NCI-H524 treated with DMSO at 0.1 percent for 48 hours (cell line): ENCODE measurements at places on chromosomes 2 and 18.
A peak's percentile ranks its signal among the peaks of the same experiment; 100 is the strongest.

DNA sequence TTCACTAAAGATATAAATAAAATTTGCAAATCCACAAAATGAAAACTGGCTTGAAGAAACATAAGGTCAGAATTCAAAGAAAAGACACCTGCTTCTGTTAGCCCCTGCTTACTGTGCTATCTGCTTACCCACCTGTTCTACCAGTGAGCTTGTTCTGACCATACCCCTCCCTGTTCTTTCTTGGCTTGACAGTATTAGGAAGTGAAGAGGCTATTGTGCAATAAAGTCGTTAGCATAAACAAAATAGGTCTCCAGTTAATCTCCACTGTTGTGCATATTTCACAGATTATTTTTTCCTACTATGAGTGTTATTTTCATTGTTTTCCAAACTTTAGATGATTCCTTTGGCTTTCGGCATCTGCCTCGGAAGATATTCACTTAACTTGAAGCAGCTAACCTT lies 322.1 kb downstream of the CCDC85A start:
- DNase-seq, result no peak

- DNase-seq, result peak; percentile 81
These were observed 363.0 kb downstream of the SS18 start for GRCh38 chr18:25727281-25727985.

GRCh38 chr2:99489063-99489760 lies 605 bp downstream of the REV1 start:
- DNase-seq, result no peak

- no peak for DNase-seq
These were observed 646.3 kb upstream of the LRATD1 start for GRCh38 chr2:13986119-13986720.

DNA sequence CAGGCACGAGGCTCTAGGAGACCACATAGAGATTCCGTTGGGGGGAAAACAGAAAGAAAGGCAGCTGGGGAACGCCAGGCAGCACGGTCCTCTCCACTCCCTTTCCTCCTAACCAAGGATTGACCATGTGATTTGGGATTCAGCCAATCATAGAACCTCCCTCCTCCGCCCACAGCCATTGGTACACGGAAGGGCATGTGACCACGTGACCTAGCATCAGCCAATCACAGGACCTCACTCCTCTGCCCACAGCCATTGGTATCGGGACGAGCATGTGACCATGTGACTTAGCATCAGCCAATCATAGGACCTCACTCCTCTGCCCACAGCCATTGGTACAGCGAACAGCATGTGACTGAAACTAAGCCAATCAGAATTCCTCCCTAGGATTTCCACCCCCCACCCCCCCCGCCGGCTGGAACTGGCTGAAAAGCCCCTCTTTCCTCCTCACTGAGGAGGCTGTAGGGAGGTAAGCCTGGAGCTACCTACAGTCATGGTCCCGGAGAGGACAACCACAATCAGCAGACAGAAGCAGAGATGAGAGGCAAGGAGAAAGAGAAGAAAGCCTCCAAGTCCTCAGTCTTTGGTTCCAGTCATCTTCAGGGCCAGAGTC lies 7.6 kb downstream of the SERPINE2 start:
- DNase-seq, result no peak

DNA sequence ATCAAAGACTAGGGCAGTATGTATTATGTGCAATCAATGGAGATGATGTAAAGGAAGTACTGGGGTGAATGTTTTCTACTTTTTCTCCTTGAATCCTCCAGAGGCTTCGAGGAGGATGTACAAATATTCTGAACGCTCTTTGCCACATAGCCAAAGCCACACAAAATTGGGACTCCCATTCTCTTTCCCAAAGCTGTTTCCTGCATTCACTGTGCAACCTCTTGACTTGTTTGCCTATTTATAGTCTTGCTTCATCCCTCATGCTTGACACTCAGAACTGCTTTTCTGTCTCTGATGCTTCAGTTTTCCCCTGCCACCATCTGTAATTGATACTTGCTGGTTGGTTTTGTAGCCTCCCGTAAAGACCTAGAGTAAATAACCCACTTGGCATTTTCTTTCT lies 208.2 kb upstream of the RBMS1 start:
- no peak for DNase-seq

DNA sequence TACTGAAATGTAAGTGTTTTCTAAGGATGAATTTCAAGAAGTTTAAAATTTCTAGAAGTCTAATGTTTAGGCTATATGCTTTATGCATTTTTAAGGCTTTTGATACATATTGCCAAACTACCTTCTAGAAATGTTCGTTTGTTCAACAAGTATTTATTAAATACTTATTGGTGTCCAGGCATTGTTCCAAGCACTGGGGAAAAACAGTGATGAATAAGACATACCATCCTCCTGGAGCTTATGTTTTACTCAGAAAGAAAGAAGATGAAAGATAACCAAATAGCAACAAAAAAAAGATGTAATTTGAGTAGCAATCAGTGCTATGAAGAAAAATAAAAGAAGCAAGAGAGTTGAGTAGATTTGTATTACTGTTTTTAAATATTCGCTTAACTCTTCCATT lies 692.9 kb downstream of the SLC4A3 start:
- DNase-seq, result no peak

DNA sequence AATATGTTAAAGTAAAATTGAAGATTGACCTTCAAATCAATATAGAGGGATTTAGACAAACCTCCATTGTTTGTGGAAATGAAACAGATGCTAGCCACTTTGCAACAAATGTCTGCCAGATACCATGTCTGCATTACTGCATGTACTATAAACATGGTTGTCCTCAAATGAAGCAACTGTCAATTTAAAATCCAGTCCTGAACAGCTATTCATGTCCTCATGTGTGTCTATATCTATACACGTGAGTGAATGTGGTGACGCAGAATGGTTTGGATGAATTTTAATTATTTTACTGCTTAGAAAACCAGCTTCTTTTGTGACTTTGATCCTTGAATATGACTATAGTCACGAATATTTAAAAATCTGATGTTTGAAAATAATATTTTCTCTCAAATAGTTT lies 71.5 kb downstream of the NYAP2 start:
- no peak for DNase-seq

DNA sequence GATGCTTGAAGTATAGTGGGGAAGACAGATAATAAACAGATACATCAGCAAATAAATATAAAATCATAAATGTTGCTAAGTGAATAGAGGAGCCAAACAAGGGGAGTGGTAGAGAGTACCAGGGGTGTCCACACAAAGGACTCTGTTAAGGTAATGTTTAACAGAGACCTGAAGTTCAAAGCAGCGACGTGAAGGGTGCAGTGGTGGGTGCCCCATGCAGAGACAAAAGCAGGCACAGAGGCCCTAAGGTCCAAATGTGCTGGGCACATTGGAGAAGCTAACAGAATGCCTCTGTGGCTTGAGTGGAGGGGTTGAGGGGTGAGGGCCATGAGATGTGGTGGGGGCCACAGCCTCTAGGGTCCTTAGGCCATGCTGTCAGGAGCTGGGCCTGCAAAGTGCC lies 109.1 kb downstream of the POLE4 start:
- DNase-seq, result no peak

DNA sequence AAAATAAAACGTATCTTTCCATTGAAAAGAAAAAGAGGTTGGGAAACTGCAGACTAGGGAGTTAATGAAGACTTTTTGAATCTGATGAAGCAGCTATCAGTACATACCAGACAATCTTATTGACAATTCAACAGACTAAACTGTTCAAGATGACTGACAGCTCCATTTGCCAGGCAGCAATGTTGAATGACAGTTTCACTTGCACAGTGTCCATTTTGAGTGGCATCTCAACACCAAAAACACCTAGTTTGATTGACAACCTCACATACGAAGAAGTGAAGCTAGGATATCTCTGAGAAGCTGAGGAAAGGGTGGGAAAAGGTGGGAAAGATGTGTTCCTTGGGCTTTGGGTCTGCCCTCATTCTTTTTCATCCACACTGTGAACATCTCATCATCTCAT lies 315.0 kb upstream of the SYT4 start:
- no peak for DNase-seq

DNA sequence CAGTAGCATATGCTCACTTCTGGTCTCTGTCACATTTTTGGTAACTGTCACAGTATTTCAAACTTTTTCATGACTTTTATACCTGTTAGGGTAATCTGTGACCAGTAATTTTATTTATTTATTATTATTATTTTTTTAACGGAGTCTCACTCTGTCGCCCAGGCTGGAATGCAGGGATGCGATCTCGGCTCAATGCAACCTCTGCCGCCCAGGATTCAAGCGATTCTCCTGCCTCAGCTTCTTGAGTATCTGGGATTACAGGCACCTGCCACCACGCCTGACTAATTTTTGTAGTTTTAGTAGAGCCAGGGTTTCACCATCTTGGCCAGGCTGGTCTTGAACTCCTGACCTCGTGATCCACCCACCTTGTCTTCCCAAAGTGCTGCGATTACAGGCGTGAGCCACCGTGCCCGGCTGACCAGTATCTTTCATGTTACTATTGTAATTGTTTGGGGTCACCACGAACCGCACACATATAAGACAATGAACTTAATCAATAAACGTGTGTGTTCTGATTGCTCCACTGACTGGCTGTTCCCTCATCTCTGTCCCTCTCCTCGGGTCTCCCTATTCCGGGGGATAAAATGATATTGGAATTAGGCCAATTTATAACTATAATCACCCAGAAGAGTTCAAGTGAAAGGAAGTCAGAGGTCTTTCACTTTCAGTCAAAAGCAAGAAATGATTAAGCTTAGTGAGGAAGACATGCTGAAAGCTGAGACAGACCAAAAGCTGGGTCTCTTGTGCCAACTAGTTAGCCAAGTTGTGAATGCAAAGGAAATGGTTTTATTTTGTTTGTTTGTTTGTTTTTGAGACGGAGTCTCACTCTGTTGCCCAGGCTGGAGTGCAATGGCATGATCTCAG lies 22.9 kb downstream of the TGIF1 start:
- DNase-seq, result no peak

GRCh38 chr18:45071956-45072355 lies 391.3 kb downstream of the SETBP1 start:
- no peak for DNase-seq

GRCh38 chr2:190755772-190756415 lies 107.0 kb downstream of the NAB1 start:
- DNase-seq, result no peak

- DNase-seq, result no peak
These were observed 155.9 kb downstream of the RAB3GAP1 start for GRCh38 chr2:135208016-135208415.

- DNase-seq, result no peak
These were observed 64.9 kb downstream of the CDH2 start for GRCh38 chr18:28112056-28112470.

- peak; percentile 6 for DNase-seq
These were observed 698.2 kb downstream of the TRIB2 start for GRCh38 chr2:13414897-13415296.

DNA sequence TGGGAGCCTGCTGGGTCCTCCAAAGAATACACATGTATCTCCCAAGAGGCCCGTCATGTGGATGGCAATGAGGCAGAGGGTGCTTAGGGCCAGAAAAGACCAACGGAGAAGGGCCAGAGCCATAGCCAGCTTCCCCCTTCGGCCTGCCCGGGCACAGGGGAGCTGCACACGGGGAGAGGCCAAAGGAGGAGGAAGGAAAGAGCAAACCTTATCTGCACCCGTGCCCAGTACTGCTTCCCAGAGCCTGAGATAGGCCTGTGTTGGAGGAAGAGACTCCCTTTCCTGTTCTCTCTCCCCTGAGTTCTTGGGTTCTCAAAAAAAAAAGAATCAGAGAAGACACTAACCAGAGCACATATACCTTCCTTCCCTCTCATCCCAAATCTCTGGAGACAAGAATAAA lies 250.3 kb downstream of the ANAPC1 start:
- DNase-seq, result no peak

GRCh38 chr18:72674710-72675109 lies 130.6 kb upstream of the CBLN2 start:
- peak; percentile 52 for DNase-seq

GRCh38 chr18:8908792-8909510 lies 193.5 kb upstream of the NDUFV2 start:
- DNase-seq, result no peak

DNA sequence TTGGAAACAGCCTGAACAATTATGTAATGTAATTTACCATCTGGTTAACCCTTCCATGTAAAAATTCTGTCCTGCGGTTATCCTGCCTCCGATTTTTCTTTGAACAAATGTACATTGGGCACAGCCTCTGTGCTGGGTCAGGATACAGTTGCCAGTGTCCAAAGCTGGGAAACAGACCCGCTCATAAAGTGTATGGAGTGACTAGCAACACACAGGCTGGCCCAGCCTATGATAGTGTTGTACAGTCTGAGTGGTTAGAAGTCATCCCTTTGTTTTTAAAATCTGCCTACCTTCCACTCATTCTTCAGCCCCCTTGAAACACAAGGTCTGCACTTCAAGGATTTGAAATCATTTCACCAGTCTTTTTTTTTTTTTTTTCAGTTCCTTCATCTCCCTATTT lies 50.1 kb downstream of the FEZ2 start:
- no peak for DNase-seq

DNA sequence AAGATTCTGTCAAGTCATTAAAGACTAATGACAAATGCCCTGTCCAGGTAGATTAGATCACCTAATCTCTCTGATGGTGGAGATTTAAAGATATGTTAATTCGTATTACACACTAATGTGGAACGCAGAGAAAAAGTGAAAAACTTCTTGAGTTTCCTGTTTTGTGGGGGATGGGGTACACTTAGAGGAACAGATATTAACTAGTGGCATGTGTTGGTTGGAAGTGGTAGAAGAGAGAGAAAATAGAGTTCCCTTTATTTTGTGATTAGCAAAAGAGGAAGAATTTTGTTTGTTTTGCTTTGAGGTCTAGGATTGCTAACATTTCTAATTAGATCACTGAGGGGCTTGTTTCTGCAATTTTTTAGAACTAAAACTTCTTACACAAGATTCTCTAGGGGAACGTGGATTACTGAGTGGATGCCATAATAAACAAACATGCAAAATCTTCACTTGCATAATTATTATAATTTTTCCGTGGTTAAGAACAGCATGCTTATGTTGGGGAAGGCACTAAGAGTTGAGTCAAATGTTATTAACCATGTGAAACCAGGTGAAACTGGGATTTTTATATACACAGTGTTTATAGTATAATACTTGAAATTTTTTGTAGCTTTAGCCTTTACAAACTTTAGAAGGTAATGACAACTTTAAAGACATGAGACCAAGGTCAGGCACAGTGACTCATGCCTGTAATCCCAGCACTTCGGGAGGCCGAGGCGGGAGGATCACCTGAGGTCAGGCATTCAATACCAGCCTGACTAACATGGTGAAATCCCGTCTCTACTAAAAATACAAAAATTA lies 97.4 kb upstream of the STK17B start:
- no peak for DNase-seq

DNA sequence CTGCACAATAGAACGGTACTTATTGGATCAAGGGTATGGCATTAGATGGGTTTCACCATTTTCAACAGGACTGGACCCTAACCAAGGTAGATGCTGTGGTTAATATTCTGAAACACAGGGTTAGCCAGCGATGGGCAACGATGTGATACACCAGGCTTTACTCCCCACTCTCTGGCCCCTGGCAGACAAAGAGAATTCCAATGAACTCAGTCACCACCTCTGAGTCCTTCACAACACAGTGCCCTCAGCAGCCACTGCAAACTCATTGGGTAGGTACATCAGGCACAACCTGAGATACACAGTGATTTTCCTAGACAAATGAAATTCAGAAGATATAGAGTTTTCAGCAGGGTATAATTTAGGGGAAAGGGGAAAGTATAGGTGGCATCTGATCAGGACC lies 634.5 kb downstream of the ZEB2 start:
- DNase-seq, result no peak
